Right kidney (tissue), 9 donors: ENCODE measurements at places on chromosomes 2 and 18.

GRCh38 chr2:12017499-12018157 lies 271.2 kb downstream of the LPIN1 start:
- DNase-seq, result no peak

GRCh38 chr2:32947076-32947483 lies 327 bp downstream of the LTBP1 start:
- DNase-seq, result no peak

DNA sequence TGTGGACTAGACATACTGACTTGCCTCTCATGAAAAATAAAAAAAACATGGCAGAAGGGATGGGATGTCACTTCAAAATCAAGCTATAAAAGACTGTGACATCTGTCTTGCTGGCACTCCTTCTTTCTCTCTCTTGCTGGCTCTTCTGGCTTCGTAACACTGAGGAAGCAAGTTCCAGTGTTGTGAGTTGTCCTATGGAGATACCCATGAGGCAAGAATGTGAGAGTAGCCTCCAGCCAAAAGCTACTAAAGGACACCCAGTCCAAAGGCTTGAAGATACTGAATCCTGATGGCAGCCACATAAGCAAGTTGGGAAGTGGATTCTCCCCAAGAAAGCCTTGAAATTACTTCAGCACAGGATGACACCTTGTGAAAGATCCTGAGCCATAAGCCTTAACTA lies 376.1 kb upstream of the TMEFF2 start:
- DNase-seq, result no peak

DNA sequence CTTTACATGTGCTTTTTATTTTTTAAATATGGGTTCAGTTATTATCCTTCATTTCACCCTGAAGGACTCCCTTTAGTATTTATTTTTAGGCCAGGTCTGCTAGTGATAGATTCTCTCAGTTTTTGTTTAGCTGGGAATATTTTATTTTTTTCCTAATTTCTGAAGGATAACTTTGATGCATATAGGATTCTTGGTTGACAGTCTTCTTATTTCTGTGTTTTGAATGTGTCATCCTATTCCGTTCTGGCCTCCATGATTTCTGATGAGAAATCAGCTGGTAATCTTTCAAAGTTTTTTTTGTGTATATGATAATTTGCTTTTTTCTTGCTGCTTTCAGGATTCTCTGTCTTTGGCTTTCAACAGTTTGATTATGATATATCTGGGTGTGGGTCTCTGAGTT lies 35.4 kb downstream of the TMEM178A start:
- no peak for DNase-seq

DNA sequence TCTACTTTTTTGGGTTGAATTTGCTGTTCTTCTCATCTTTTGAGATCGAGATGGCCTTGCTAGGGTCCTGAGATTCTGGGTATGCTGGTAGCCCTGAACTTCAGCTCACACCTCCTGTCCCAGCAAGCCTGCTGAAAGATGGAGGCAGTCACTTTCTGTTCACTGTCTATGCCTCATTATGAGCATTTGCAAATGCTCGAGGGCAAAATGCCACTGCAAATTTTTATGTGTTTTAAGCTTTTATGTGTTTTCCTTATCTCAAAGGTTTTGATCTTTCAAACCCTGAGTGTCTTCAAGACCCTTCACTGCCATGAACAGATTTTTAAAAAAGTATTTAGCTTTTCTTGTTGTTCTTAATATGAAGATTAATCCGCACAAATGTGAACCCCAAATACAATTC lies 766.7 kb upstream of the HS6ST1 start:
- no peak for DNase-seq

DNA sequence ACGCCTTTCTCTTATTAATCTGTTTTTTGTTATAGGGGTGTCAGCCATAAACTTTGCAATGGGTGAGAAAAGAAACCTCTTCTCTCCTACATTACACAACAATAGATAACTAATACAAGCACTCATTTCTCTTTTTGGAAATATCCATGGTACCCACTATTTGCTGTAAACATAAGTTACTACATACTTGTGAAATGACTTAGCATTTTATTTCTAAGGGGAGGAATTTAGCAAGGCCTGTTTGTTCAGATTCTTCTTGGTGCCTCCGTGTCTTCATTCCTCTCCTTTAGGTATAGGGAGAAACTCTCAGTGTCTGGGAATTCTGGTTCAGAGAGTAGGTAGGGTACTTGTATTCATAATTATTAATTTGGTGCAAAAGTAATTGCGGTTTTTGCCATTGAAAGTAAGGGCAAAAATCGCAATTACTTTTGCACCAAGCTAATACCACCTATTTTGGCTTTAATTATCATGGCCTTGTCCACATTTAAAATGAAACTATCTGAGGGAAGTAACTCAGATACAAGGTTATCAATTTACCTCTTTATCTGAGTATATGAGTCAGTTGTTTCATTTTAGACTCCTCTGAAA lies 134.8 kb downstream of the MREG start:
- DNase-seq, result no peak

DNA sequence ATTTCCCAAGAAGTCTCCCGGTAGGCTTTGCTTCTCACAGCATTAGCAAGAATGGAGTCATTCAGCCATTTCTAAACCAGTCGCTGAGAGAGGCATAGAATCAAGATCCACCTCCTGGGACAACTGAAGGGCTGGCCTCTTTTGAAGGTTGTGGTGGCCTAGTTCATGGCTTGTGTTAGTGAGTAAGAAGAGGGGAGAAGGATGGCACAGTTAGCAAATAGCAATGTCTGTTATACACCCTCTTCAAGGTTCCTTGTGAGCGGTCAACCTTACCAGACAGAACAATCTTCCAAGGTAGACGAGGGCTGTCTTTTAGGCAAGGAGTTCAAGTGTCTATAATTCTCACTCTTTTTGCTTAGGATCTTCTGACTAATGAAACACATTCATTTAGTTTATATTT lies 35.4 kb upstream of the DNAH7 start:
- no peak for DNase-seq

DNA sequence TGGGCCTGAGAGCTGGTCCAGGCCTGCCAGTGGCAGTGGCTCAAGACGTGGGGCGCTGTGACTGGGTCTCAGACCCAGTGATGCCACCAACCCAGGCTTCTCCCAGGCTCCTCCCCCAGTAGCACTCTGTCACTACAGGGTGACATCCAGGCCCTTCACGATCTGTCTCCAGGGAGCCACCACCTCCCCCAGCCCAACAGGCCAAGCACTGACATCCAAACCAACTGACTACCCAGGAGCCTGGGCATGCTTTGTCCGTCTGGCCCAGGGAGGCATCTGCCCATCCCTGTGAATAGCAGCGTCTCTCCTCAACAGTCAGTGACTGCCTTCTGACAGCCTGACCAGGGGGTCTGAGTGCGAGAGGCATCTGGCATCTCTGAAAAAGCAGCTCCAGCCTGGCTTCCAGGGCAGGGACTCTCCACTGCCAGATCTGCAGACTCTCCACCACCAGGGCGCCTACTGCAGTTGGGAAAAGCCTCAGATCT lies 13.0 kb downstream of the TEX44 start:
- DNase-seq, result no peak

DNA sequence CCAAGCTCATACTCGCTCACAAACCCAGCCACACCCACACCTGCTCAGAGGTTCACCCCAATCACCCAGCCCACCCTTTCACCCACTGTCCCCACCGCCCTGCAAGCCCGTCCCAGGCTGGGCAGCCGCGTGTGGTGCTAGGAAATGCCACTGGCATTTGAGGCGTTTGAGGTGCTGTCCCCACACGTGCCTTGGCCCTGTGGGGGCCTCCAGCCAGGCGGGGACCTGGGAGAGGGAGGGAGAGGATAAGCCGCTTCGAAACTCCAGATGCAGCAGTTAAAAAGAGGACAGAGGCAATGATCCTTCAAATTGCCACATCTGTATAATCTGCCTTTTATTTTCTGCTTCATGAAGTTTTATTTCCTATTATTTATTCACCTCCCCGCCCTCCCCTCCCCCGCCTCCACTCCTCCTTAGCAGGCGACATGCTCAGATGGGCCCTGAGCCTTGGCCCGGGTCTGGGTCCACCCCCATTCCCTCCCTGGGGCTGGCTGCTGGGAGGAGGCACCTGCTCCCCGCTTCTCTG lies 35.9 kb downstream of the PSD4 start:
- DNase-seq, result peak; percentile 77
